ENCODE measurements at places on chromosomes 16 and 17. TPM values are rescaled to one million over a fixed set of nuclear protein-coding genes. Genes with fewer than 3 reads are reported as not detected.
A peak's percentile ranks its signal among the peaks of the same experiment; 100 is the strongest.

DNA sequence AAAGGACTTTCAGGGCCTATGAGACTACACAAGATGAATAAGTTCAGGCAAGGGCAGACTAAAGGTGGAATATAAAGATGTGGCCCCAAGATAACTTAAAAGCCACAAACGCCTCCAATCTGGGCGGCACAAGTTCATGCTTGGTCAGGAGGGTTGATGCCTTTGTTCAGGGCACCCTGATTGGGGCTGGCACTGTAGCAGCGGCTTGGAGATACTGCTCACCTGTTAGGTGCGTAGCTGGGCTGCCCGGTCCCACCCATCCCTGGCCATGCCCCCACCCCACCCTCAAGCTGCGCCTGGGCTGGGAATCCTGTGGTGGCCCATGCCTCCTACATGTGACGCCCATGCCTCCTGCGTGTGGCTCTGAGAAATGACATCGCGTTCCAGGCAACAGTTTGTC lies 12.5 kb upstream of the SLC13A2 start:
- no peak for DNase-seq
- H3K4me3 ChIP-seq: no peak overlapping the region
- no peaks in the 10 kb centered on the region for H3K27me3 ChIP-seq
- H3K36me3 ChIP-seq: no peaks in the 10 kb centered on the region

GRCh38 chr16:84815462-84815861 lies 4.3 kb upstream of the CRISPLD2 start:
- H3K27ac ChIP-seq: no peak overlapping the region
- DNase-seq: no peak
- H3K4me3 ChIP-seq: no peak overlapping the region
- no peaks in the 10 kb centered on the region for H3K36me3 ChIP-seq

DNA sequence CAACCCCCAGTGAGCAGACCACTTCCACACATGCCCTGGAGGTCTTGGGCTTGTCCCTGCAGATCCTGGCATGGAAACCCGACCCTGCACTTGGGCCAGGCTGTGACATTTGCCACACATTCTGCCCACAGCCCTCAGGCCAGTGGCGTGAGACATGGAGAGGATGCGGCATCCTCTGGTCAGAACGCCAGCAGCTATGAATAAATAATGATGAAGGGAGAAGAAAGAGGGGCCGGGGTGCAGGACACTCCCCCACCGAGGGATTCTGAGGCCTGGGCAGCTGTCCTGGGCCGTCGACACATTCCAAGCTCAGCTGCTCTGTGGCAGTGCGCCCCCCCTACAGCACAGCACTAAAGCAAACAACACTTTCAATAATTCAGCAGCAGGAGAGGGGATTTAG lies 148.8 kb downstream of the ENGASE start:
- no peak overlapping the region for H3K4me3 ChIP-seq
- H3K4me1 ChIP-seq: peaks cover 29% of the 10 kb centered on the region
- DNase-seq: no peak
- H3K27me3 ChIP-seq: no peaks in the 10 kb centered on the region
- H3K27ac ChIP-seq: no peak overlapping the region

GRCh38 chr16:25914357-25914962 lies 222.7 kb downstream of the HS3ST4 start:
- H3K4me3 ChIP-seq: no peak overlapping the region
- DNase-seq: no peak
- H3K36me3 ChIP-seq: no peaks in the 10 kb centered on the region
- no peak overlapping the region for H3K27ac ChIP-seq
- H3K27me3 ChIP-seq: no peaks in the 10 kb centered on the region
- peaks cover 4% of the 10 kb centered on the region for H3K4me1 ChIP-seq

- H3K27ac ChIP-seq: no peak overlapping the region
- H3K4me1 ChIP-seq: no peaks in the 10 kb centered on the region
- no peak overlapping the region for H3K4me3 ChIP-seq
- no peaks in the 10 kb centered on the region for H3K27me3 ChIP-seq
Observed at GRCh38 chr16:17647879-17648872, 177.4 kb upstream of the XYLT1 start.

The WNT9B gene
- total RNA-seq: not detected

The TNRC6C gene
- total RNA-seq: 28.9 TPM

GRCh38 chr17:36183001-36183971 lies 6.8 kb upstream of the TBC1D3B start:
- H3K27me3 ChIP-seq: peaks cover 16% of the 10 kb centered on the region
- H3K4me1 ChIP-seq: peaks cover 6% of the 10 kb centered on the region
- no peaks in the 10 kb centered on the region for H3K36me3 ChIP-seq
- peak overlapping the region; percentile 38 for H3K4me3 ChIP-seq
- H3K27ac ChIP-seq: no peak overlapping the region
- DNase-seq: no peak

- peaks cover 7% of the 10 kb centered on the region for H3K36me3 ChIP-seq
- H3K27me3 ChIP-seq: no peaks in the 10 kb centered on the region
- H3K4me1 ChIP-seq: peaks cover 11% of the 10 kb centered on the region
- H3K27ac ChIP-seq: no peak overlapping the region
Observed at GRCh38 chr16:30551781-30552180, 6.4 kb downstream of the ZNF764 start.

- H3K36me3 ChIP-seq: no peaks in the 10 kb centered on the region
- peak; percentile 79 for DNase-seq
Observed at GRCh38 chr16:25747160-25747758, 55.5 kb downstream of the HS3ST4 start.

- no peak overlapping the region for H3K4me3 ChIP-seq
- H3K27me3 ChIP-seq: no peaks in the 10 kb centered on the region
- no peak overlapping the region for H3K27ac ChIP-seq
- no peaks in the 10 kb centered on the region for H3K4me1 ChIP-seq
- DNase-seq: no peak
Observed at GRCh38 chr17:80017226-80018010, 18.3 kb downstream of the TBC1D16 start.

The RRAD gene
- not detected for total RNA-seq

The CX3CL1 gene
- total RNA-seq: 1.4 TPM

The CLEC18C gene
- total RNA-seq: 0.50 TPM

The HES7 gene
- total RNA-seq: 0.69 TPM

GRCh38 chr16:85146922-85147651 lies 34.8 kb upstream of the CIBAR2 start:
- H3K36me3 ChIP-seq: no peaks in the 10 kb centered on the region
- DNase-seq: no peak
- H3K4me3 ChIP-seq: no peak overlapping the region
- no peak overlapping the region for H3K27ac ChIP-seq

The FSCN2 gene
- total RNA-seq: 0.30 TPM

The ZNF771 gene
- total RNA-seq: 9.6 TPM

The FBXW10 gene
- not detected for total RNA-seq

GRCh38 chr17:20092973-20093626 lies 83.9 kb downstream of the SPECC1 start:
- no peak overlapping the region for H3K4me3 ChIP-seq
- DNase-seq: no peak
- no peaks in the 10 kb centered on the region for H3K27me3 ChIP-seq
- no peaks in the 10 kb centered on the region for H3K36me3 ChIP-seq
- H3K4me1 ChIP-seq: peaks cover 5% of the 10 kb centered on the region

The TNFRSF17 gene
- total RNA-seq: not detected

- H3K4me1 ChIP-seq: no peaks in the 10 kb centered on the region
- no peak overlapping the region for H3K4me3 ChIP-seq
- H3K36me3 ChIP-seq: no peaks in the 10 kb centered on the region
- no peak for DNase-seq
Observed at GRCh38 chr16:47873434-47873833, 282.4 kb downstream of the ABCC12 start.

DNA sequence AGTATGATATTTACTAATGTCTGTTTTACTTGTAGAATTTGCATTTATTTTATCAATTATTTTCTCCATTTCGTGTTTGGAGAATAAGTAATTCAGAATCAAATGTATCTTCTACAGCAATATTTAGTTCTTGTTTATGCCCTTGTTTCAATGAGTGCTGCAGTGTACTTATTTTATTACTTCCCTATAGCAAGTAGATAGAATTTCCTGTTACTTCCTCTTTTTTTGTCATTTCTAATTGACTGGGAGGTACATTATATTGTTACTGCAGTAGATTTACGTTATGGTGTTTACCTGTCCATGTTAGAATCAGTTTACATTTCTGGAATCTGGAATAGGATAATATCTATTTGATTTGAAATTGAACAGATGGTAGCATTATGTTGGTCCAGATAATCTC lies 71.2 kb downstream of the OMG start:
- H3K36me3 ChIP-seq: no peaks in the 10 kb centered on the region
- H3K27ac ChIP-seq: no peak overlapping the region
- no peaks in the 10 kb centered on the region for H3K27me3 ChIP-seq

DNA sequence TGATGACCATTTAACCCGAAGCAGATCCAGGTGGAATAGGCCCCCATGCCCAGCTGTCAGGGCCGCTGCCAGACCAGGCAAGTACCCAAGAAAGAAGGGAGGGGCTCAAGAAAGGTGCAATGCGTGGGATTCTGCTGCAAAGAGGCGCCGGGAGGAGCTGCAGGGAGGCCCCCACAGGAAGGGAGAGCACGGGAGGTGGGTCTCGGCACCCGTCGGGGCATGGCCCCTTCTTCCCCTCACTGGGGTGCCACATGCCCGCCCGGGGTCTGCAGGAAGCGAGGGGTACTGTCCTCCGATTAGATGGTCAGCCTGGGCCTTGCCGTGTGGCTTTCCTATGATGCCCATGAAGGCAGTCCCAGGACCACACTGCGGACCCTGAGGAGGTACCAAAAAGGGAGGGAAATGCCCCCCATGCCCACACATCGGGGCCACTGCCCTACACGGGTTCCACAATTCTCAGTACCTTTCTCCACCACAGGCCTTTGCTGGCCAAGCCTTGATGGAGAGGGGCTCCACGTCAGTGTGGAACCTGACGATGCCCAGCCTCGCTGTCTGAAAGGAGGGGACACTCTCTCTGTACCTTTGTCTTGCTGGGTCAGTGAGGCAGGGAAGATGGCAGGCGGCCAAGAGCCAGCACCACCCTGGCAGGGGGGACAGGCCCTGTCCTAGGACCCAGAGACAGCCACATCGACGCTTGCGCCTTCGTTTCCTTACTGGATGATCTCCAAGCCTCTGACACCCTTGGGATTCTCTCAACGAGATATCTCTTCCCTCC lies 45.5 kb upstream of the DNAH17 start:
- no peak overlapping the region for H3K4me3 ChIP-seq
- DNase-seq: no peak
- no peak overlapping the region for H3K27ac ChIP-seq
- no peaks in the 10 kb centered on the region for H3K4me1 ChIP-seq
- no peaks in the 10 kb centered on the region for H3K36me3 ChIP-seq

The KRTAP9-4 gene
- total RNA-seq: not detected

DNA sequence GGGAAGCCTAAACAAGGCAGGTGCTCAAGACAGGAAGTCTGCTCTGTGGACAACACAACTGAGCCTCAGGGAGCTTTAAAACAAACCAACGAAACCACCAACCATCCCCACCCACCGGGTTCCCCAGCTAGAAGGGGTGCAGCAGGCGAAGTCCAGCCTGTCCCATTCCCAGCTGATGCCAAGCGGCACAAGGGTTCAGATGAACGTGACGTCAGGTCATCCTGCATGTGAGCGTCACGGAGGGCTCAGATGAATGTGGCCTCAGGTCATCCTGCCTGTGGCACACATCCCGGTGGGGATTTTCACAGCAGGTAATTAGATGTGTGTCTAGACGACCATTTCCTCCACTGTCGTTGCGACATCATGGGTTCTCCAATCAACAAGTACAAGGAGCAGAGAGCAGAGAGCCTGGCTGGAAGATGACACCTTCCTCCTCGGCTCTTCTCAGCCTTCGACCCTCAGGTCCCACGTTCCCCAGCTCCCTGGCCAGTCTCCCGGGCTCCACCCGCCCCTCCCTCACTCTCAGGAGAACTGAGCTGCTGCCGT lies 246.5 kb downstream of the FOXL1 start:
- no peak overlapping the region for H3K4me3 ChIP-seq
- no peak for DNase-seq

The TRIM72 gene
- total RNA-seq: 2.1 TPM

GRCh38 chr16:70548936-70549335 lies 25.3 kb downstream of the SF3B3 start:
- H3K4me3 ChIP-seq: no peak overlapping the region
- no peaks in the 10 kb centered on the region for H3K4me1 ChIP-seq
- peaks cover 82% of the 10 kb centered on the region for H3K36me3 ChIP-seq
- no peaks in the 10 kb centered on the region for H3K27me3 ChIP-seq
- H3K27ac ChIP-seq: no peak overlapping the region
- no peak for DNase-seq

GRCh38 chr17:65370669-65371131 lies 190.7 kb downstream of the AXIN2 start:
- no peaks in the 10 kb centered on the region for H3K27me3 ChIP-seq
- no peak overlapping the region for H3K4me3 ChIP-seq
- no peak for DNase-seq
- H3K4me1 ChIP-seq: no peaks in the 10 kb centered on the region
- H3K27ac ChIP-seq: no peak overlapping the region

The FNDC8 gene
- total RNA-seq: not detected

GRCh38 chr17:31738996-31739699 lies 119.9 kb downstream of the COPRS start:
- H3K27me3 ChIP-seq: no peaks in the 10 kb centered on the region
- no peak overlapping the region for H3K4me3 ChIP-seq
- no peak overlapping the region for H3K27ac ChIP-seq
- no peak for DNase-seq
- H3K36me3 ChIP-seq: no peaks in the 10 kb centered on the region

- no peaks in the 10 kb centered on the region for H3K36me3 ChIP-seq
- no peak overlapping the region for H3K4me3 ChIP-seq
- no peak for DNase-seq
- no peaks in the 10 kb centered on the region for H3K27me3 ChIP-seq
Observed at GRCh38 chr16:2040787-2041522, 6.7 kb downstream of the NTHL1 start.

The PLXDC1 gene
- total RNA-seq: 4.1 TPM

- H3K27ac ChIP-seq: no peak overlapping the region
- DNase-seq: no peak
- H3K4me3 ChIP-seq: no peak overlapping the region
- no peaks in the 10 kb centered on the region for H3K36me3 ChIP-seq
Observed at GRCh38 chr17:59389066-59389465, 57.6 kb downstream of the YPEL2 start.

The CES3 gene
- total RNA-seq: 1.6 TPM

GRCh38 chr17:45857977-45858708 lies 13.5 kb downstream of the SPPL2C start:
- no peak overlapping the region for H3K27ac ChIP-seq
- H3K36me3 ChIP-seq: no peaks in the 10 kb centered on the region
- DNase-seq: no peak
- no peak overlapping the region for H3K4me3 ChIP-seq
- H3K4me1 ChIP-seq: no peaks in the 10 kb centered on the region
- no peaks in the 10 kb centered on the region for H3K27me3 ChIP-seq

GRCh38 chr16:19898924-19899604 lies 14.4 kb upstream of the GPRC5B start:
- H3K4me1 ChIP-seq: peaks cover 7% of the 10 kb centered on the region
- no peak overlapping the region for H3K4me3 ChIP-seq
- no peak for DNase-seq
- no peaks in the 10 kb centered on the region for H3K27me3 ChIP-seq
- H3K36me3 ChIP-seq: no peaks in the 10 kb centered on the region

DNA sequence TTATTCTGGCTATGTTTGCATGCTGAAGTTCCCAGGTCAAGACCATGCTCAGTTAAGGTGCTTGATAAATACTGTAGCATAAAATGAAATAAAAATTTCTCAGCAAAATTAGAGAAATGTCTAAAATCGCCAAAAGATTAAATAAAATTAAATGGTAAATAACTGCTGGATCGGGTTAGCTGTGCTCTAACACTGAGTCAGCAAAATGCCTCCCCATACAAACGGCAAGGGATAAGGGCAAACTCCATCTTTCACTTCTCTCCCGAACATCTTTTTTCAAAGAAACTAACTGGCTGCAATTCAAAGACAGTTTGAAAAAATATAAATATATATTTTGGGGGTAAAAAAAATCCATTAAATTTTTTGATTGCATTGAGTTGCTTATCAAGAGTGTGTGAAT lies 162.2 kb upstream of the ZFHX3 start:
- no peak for DNase-seq
- H3K4me3 ChIP-seq: no peak overlapping the region

GRCh38 chr17:16933317-16934132 lies 38.4 kb downstream of the TNFRSF13B start:
- no peaks in the 10 kb centered on the region for H3K36me3 ChIP-seq
- no peak overlapping the region for H3K27ac ChIP-seq
- no peaks in the 10 kb centered on the region for H3K27me3 ChIP-seq

All from H1 (cell line).